Fibroblast of skin of back (primary cell): ENCODE measurements at places on chromosomes 16 and 17.

DNA sequence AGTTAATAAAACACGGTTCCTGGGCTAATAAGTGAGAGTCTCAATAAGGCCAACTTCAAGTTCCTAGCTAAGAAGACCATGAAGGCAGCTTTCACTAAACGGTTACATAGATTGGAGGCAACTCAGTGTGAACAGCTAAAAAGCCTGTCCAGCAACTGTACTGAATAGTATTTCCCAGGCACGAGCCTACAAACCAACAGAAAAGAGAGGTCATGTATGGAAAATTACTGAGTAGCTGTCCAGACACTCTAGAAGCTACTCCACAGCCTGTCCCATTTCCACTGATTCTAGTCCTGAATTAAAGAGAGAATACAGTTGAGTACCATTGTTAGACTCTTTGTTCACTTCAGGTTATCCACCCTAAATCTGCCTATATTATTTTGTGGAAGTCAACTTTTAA is 36.5 kb upstream of the C17orf78 start:
- no peak for DNase-seq

- DNase-seq, result no peak
Observed at GRCh38 chr16:20903899-20904506, 3.4 kb downstream of the LYRM1 start.

DNA sequence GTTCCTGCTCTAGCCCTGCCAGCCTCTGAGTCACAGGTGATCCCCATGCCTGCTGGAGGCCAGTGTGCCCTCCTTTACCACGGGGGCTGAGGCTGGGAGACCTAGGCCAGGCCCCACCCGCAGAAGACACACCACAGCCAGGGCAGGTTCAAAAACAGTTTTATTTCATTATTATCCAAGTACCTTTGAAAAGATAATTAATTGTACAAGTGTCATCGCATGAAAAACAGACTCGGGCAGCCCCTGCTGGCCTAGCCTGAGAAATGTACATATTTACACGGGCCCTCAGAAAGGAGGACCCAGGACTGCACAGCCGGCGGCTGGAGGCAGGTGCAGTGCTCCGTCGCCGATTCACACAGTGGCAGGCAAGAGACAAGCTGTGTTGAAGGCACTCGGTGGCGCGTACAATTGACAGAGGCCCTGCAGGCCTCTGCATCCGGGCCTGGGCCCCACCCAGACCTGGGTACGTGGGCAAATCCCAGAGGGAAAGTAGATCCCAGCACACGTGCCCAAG is 4.4 kb downstream of the PDIA2 start:
- DNase-seq, result no peak

- no peak for DNase-seq
Observed at GRCh38 chr17:50145532-50146229, 4.8 kb downstream of the PPP1R9B start.

- no peak for DNase-seq
Observed at GRCh38 chr17:49964303-49964768, 4.7 kb upstream of the DLX4 start.

DNA sequence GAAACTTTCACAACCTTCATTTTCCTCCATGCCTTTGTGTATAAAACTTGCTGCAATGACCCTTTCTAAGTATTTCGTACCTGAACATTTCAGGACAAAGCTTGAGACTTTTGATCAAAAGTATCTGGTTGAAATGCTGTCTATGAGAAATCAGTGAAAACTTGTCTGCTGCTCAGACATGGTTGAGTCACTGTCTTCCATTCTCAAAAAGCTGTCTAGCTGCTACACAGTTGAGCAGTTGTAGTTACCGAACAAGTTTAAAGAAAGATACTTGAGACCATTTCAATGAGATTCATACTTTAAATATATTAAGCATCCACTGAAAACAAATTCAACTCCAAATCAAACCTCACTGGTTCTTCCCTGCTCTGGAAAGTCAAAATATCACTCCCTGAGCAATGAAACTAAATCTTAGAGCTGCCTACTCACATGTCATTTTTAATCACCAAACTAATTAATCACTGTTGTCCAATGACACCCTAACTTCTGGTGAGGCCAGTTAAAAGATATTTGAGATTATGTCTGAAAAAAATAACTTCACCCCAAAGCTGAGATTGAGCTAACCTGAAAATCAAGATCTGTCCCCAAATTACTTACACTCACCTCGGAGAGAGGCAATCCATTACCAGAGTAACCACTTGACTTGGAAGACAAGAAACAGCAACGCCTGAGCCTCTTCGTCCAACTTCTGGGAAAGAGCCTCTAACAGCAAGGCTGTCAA is 488 bp downstream of the TMEM100 start:
- peak; percentile 18 for DNase-seq

DNA sequence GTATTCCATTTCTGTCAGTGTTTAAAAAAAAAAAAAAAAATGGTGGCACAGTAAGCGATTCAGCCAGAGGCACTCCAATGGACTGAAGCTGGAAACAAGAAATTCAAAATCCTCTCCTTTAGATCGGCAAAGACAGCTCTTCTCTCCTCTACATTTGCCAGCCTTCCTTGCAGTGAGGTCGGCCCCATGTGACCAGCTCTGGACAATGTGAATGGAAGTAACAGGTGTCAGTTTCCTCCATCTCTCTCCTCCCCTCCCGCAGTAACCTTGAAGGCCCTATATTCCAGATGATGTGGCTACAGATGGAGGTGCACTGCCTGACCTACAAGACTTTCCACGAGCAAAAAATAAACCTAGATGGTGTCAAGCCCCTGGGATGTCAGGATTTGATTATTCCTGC is 15.0 kb downstream of the CUEDC1 start:
- DNase-seq, result no peak

DNA sequence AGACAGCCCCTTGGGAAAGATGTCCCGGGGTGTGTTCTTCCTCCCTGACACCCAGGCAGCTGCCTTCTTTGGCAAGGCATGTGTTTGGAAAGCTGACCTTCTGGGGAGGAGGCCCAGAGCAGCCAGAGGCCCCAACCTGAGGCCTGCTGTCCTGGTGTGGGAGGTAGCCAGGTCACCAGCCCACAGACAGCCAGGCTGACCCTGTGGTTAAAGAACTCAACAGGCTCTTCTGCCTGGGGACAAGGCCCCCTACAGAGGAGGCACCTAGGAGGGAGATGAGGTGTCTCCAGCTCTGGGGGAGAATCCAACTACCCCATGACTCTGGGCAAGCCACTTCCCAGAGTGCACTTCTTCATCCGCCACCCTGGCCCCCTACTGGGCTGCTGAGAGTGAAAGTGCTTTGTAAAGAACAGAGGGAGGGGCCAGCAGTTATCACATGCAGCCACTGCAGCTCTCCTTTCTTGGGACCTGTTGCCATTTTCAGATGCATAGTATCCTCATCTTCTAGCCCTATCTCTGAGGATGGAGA is 13.1 kb upstream of the SREBF1 start:
- peak; percentile 69 for DNase-seq

GRCh38 chr16:86934581-86935375 is 356.4 kb downstream of the FOXL1 start:
- no peak for DNase-seq

- no peak for DNase-seq
Observed at GRCh38 chr17:19725486-19725885, 9.1 kb upstream of the SLC47A2 start.

- DNase-seq, result peak; percentile 62
Observed at GRCh38 chr16:64830653-64831052, 291.2 kb downstream of the CDH11 start.
